ENCODE measurements at places on chromosomes 1 and 21.

DNA sequence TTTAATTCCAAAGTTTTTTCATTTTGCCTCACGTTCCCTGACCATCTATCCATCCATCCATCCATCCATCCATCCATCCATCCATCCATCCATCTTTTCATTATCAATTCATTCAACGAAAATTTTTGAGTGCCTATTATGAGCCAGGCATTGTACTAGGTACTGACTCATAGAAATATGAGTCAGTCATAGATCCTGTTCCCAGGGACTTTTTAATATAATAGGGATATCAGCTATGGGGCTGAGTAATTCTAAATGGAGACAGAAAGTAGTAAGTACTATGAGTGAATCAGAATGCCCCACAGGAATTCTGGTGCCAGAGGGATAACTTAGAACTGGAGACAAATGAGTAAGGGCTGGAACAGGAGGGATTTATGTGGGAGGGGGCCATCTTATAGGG is 49.8 kb upstream of the GNG12 start:
- no peak for DNase-seq

DNA sequence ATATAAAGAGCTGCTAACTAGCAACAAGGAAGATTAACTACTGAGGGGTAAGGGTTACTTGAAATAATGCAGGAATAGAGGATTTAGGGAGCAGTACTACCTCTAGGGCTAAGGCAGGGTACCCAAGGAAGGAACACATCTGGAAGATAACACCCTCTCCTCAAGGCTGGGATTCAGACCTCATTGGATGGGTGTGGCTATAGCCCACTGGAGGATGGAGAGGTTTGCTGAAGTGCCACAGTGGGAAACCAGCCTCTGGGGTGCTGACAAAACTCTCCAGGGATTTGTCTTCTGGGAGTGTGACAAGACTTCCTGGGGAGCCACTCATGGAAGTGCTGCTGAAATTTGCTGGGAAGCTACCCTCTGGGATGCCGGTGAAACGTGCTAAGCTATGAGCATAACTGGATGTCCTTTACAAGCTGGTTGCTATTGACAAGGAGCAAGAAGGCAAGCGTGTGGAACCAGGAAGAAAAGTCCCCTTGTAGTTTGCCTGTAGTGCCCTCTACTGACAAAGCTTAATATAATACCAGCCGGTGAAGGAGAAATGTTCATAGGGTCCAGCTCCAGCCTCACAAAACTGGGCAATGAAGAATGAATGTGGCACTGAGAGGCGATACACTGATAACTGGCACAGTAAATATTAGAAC is 122.8 kb upstream of the USP24 start:
- no peak for DNase-seq

- DNase-seq = no peak
Measured at GRCh38 chr1:96865731-96866685, 144.4 kb downstream of the PTBP2 start.

DNA sequence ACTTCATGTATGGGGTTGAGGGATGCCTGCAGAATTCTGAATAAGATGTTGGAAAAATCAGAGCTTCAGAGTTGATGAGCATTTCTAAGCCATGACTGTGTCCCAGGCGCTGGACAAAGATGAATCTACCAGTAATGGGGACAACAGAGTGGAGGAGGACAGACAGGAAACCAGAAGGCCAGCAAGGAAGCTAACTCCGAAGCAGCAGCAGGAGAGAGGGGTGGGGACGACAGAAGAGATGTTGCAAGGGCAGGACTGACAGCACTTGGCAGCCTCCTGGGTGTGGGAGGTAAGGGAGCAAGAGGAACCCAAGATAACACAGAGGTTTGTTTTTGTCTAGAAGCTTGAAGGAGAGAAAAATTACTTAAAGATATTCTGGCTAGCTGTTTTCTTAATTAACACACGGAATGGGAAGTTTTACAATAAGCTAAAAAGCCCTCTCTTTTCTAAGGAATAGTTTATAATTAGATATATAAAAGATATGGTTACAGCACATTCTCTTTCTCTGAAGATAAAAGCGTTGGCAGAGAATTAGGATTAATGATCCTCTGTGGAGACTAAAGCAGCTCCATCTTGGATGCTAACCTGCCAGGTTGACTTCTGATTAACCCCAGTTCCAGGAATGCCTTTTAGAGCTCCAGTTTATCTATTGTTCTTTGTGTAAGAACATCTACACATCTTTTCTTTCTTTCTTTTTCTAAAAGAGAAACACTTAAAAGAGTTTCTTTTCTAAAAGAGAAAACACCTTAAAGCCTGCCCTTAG is 92.7 kb downstream of the TENT5C start:
- DNase-seq = no peak

GRCh38 chr1:202063093-202063492 is 52.7 kb downstream of the ELF3 start:
- DNase-seq = no peak

- no peak for DNase-seq
Measured at GRCh38 chr1:64623750-64624191, 121.1 kb upstream of the RAVER2 start.

GRCh38 chr1:78676347-78676982 is 26.8 kb downstream of the IFI44 start:
- peak; percentile 55 for DNase-seq

- no peak for DNase-seq
Measured at GRCh38 chr1:83960669-83961277, 38.2 kb downstream of the TTLL7 start.

DNA sequence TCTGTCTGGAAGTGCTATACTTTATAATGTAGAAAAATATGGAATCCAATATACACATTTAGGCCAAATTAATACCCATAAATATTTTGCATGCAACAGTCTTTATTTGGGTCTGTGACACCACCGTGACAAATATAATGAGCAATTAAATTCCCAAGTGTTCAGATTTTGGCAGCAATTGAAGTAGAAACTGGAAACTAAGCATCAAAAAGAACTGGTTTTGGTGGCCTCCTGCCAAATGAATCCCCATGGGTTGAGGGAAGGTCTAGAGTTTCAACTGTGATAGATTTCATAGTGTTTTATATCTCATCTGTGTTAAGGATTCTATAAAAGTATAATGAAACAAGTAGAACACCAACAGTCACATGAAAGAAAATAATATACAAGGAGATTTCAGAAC is 88.4 kb downstream of the DPYD start:
- DNase-seq = no peak

GRCh38 chr1:203726417-203726867 is 38.5 kb upstream of the LAX1 start:
- no peak for DNase-seq

DNA sequence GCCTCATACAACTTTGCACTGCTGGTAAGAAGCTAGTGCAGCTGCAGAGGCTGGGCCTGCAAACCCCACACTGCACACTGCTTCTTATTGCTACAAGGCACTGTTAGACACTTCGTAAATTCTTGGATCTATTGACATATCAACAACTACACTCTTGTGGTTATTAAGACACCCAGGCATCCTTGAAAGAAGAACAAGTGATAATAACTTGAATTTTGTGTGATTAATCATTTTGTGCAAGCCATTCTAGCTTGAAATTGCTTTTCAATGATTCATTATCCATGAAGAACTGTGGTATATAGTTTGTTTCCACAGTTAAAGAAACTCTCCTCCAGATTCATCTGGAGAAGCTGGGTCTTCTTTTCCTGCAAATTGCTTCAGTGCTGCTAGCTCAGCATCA is 33.7 kb upstream of the IFI44L start:
- no peak for DNase-seq

DNA sequence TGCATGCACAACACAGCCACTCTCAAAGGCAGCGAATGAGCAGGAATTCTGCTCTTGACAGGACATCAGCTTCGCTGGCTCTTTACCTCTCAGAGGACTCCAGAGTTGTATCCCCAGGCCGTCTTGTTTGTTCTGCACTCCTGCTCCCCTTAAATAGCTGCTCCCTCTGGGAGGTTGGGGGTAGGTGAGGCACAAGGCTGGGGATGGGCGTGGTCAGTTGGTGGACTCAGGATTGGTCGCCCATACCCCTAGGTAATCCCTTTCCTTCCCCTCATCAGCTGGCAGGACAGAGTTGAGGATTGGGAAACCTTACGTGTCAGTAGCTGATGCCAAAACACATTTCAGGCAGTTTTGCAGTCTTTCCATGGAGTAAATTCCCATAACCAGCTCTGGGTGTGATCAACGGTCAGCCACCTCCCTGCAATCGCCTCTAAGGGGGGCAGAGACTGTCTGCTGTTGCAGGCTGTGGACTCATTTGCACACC is at the start of gene PLA2G2A:
Gene PLA2G2A, minus strand, starts transcription at position 125 of the 484 bp plus-strand sequence. CDS start 845 bp downstream, outside the sequence.
- no peak for DNase-seq
